ENCODE measurements at places on chromosomes 13 and 19. TPM values are rescaled to one million over a fixed set of nuclear protein-coding genes. Genes with fewer than 3 reads are reported as not detected.

- peak; percentile 48 for DNase-seq
Observed at GRCh38 chr13:113083402-113084061, 22.1 kb upstream of the F7 start.

DNA sequence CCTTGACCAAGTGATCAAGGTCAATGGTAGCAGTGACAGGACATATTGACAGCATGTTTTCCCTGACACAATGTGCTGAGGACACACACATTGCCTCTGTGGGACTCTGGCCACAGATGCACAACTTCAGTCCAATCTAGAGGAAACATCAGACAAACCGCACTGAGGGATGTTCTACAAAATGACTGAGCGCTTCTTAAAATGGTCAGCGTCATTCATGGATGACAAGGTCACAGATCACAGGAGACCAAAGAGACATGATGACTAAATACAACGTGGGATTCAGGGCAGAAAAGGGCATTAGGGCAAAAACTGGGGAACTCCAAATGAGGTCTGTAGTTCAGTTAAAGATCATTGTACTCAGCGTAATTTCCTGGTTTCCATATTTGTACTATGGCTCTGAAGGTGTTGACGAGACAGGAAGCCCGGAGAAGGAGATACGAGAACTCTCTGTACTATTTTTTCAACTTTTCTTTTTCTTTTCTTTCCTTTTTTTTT, 20.6 kb downstream of the PBX4 start:
- DNase-seq, result peak; percentile 46

DNA sequence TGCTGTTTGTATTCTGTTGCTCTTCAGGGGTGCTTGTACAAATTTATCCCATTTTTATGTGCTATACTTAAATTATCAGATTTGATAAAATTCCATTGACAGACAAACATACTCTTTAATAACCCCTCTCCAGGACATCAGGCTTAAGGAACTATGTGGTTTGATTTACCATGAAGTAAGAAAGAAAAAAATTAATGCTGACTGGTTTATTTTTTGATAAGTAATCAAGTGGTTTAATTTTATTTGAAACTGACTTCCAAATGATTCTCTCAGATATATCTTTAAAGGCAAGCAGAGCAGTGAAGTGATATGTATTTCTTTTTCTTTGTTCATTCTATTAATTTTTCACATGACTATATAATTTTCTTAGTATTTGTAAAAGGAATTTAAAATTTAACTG, 1168.1 kb downstream of the OLFM4 start:
- no peak for DNase-seq

GRCh38 chr13:78437781-78438180, 165.6 kb downstream of the POU4F1 start:
- no peak for DNase-seq

DNA sequence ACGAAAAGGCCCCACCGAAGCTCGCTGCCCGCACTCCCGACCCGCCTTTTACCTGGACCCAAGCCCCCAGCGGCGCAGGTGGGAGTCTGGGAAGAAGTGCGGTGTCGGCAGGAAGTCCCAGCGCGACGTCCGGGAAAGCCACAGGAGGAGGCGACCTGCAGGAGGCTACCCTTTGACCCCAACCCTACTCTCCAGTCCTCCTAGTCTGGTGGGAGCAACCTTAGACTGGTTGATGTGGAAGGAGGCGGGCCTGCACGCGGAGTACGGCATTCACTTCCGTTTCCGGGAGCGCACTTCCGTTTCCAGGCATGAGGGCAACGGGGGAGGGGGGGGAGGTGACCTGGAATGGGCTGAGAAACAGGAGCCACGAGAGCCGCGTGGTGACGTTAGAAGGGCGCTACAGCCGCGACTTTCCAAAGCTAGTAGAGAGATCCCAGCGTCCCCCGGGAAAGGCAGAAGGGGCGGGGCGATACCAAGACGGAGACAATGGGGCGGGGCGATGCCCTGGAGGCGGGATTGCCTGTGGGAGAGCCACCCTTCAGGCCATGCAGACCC, 28.5 kb downstream of the ZNF266 start:
- peak; percentile 32 for DNase-seq

- DNase-seq, result no peak
Observed at GRCh38 chr13:42544246-42544926, 29.6 kb upstream of the TNFSF11 start.

DNA sequence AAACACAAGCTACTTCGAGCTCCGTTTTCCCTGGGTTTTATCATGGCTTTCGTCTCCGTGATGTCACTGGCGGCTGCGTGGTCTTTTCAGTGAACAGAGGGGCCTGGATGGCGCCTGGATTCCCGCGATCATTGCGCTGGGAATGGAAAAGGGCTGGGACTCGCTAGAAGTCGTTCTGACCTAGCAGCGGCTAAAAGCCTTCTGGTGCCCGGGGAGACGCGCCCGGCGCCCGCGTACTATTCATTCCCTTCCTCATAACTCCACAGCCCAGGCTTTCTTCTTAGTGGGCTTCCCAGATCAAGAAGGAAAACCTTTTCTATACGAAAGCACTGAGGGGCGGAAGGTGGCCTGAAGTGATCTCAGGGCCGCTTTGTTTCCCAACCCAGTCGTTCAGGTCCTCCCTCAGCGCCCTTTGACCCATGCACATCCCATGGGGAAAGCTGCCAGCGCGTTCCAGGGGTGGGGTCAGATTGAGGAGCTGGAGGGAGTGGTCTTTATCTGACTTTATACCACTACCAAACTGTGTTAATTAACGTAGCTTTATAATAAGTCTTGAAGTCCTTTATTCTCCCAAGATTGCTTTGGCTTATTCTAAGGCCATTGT, 96.6 kb downstream of the ELF1 start:
- DNase-seq, result peak; percentile 35

- DNase-seq, result no peak
Observed at GRCh38 chr19:4359627-4360000, 16.3 kb downstream of the MPND start.

GRCh38 chr19:45153339-45154063, 7.3 kb downstream of the NKPD1 start:
- peak; percentile 89 for DNase-seq

DNA sequence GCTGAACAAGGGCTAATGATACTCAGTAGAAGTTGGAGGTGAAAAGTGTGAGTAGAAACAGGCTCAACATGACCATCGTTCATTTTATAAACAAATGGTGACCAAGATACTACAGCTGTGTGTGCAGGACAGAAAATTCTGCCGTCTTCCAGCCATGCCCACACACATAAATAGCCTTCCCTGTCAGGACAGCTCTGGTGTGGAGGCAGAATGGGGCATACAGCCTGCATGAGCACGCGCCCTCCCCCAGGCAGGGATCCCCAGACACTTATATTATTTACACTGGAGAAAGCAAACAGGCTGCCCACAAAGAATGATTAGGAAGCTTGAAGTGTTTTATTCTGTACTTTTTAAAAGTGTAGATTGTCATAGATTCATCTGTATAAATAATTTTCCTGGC, 20.4 kb downstream of the GJA3 start:
- no peak for DNase-seq

- no peak for DNase-seq
Observed at GRCh38 chr19:46385636-46386035, 27.7 kb downstream of the CCDC8 start.

- peak; percentile 80 for DNase-seq
Observed at GRCh38 chr19:19540715-19541515, 2.9 kb downstream of the CILP2 start.

DNA sequence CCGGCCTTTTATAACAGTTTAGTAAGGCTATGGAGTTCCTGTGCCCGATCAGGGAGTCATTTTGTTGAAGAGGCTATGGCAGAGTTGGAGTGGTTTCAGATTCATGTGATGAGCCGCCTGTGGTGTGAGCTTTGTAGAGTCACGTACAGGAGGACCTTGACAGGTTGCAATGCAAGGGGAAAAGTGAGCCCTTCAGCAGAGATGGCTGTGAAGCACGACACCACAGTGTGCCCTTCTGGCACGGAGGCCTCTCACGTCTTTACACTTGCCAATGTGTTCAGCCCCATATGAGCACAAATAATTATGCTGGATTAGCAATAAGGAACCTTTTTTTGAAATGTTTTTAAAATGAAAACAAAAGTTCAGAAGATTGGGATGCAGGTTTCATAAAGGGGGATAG, 499.8 kb downstream of the LIG4 start:
- DNase-seq, result no peak

DNA sequence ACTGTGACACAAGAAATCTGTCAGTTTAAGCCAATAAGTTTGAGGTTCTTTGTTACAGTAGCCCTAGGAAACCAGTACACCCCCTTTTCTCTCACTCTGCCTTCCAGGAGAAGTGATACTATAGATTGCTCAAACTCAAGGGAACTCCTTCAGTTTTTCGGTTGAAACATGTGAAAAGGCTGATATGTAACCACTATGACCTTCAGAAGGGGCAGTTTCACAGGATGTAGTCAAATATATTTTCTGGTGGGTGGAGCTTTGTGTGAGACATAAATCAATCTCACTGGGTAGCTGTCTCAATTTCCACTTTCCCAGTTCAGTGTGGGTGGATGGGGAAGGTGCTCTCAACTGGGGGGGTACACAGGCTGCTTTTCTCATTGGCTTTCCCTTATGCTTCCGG, 41.7 kb downstream of the HTR2A start:
- no peak for DNase-seq

DNA sequence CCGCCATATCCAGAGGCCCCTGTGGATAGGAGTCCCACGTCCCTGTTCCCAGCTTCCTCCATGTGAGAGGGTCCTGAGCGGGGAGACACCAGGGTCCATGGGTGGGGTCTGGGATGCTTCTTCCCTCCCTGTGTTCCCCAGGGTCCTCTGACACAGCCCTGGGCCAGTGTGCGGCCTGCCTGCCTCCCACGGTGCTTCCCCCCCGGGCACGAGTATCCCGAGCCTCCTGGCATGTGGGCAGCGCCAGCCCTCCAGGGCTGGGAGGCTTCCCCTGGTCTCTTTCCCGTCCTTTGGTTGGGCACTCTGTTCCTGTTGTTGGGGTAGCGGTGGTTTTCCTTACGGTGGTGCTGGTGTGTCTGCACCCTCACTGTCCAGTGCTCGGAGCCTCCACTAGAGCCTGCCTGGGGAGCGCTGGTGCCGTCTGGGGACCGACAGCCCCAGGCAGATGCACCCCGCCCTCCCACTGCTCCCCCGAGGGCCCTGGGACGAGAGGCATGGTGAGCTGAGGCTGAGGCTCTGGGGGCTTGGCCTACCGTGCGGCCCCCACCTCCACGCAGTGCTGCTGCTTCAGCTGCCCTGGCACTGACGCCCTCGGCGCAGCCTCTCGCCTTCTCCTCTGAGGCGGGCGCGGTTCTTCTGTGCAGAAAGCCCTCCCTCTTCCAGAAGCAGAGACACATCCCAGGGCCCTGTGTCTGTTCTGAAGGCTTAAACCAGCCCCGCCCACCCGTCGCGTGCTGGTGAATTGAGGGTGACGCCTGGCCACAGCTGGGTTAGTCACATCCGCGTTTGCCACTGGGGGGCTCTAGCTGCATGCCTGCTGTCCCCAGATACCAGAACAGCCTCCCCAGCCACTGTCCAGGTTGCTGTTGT, 27.9 kb downstream of the PLEKHJ1 start:
- DNase-seq, result peak; percentile 88

- no peak for DNase-seq
Observed at GRCh38 chr19:3782903-3783302, 3.3 kb downstream of the MATK start.

GRCh38 chr13:26910754-26911465, 150.3 kb upstream of the GPR12 start:
- no peak for DNase-seq

GRCh38 chr13:100125946-100126345, 37.1 kb downstream of the PCCA start:
- DNase-seq, result no peak

GRCh38 chr19:17266975-17267788, at the start of gene BABAM1:
BABAM1 (plus strand) TSS chr19:17267443; CDS start chr19:17268807, 1,364 bp downstream.
- DNase-seq, result peak; percentile 99

- DNase-seq, result no peak
Observed at GRCh38 chr13:73341748-73342147, 282.9 kb downstream of the KLF5 start.

- peak; percentile 42 for DNase-seq
Observed at GRCh38 chr13:49214917-49215376, 5.2 kb upstream of the MLNR start.

DNA sequence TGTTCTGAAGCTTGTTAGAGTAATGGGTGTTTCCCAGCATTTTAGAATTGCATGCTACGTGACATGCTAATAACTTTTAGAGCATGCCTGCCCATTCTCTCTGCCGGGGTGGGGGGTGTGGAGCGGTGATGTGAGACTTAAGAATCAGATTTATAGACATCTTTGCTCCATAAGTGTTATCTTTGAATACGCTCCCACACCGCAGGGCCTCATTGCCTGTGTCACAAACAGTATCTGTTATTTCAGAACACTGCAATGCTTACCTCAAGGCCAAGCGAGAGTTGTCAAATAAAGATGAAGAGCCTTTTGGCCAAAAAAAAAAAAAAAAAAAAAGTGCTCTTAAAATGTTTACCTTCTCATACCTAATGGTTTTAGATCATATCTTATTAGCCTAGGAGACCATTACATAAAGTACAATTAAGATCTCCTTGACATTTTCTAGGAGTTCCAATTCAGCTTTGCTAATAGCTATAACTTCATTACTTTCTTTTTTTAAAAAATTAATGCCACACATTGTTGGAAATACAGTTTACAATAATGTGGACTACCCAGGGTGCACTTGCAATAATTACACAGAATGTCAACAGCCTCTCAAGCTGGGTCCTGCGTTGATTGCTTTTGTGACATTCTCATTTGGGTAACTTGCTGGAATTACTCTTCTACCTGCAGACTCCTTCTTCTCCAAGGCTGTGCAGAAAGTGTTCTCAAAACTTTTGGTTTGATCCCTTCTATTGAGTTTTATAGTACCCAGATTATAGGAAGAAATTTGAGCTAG, 525.3 kb downstream of the KLF12 start:
- DNase-seq, result no peak

DNA sequence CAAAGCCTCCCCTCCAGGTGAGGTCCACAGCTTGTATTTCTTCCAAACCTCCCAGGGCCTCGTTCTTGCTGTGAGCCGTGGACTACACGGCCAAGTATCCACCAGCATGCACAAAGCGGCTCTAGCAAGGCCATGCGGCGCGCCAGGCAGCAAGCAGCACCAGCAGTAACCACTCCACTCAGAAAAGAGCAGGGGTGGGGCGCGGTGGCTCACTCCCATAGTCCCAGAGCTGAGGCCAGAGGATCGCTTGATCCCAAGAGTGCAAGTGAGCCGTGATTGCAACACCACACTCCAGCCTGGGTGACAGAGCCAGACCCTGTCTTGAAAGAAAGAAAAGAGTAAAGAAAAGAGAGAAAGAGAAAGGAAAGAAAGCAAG, 4.7 kb downstream of the CCDC8 start:
- peak; percentile 87 for DNase-seq

The KIR2DL3 gene
- not detected for total RNA-seq

The PLEKHF1 gene
- 6.1 TPM for total RNA-seq

The GRK1 gene
- not detected for total RNA-seq

The IGSF23 gene
- total RNA-seq, result not detected

The CALR3 gene
- not detected for total RNA-seq

The ZNF555 gene
- total RNA-seq, result 1.2 TPM

The TBXA2R gene
- total RNA-seq, result not detected

The ATP4A gene
- total RNA-seq, result 236 TPM

All from stomach (tissue), 19 donors.